ENCODE measurements at places on chromosomes 4 and X.

DNA sequence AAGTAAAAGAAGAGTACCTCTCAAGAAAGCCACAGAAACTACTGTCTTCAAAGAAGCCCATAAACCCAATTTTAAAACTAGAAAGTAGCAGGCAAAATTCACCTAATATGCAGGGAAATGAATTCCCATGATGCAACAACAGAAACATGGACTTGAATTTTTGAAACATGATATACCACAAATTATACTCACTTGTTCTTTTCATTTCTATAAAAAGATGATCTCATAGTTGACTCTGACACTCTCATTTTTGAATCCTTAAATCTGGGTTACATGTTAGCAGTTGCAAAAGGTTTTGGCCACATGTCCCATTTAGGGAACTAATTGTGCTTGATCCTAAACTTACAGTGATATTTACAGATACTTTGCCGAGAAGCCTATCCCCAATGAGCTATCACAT lies 1130.8 kb downstream of the FAT4 start:
- DNase-seq: no peak

GRCh38 chr4:148266921-148267320 lies 175.3 kb downstream of the NR3C2 start:
- DNase-seq: no peak

GRCh38 chr4:122221322-122221721 lies 69.2 kb downstream of the BLTP1 start:
- DNase-seq: no peak

GRCh38 chr4:180635281-180635680 lies 1607.9 kb upstream of the TENM3 start:
- no peak for DNase-seq

- DNase-seq: no peak
Measured at GRCh38 chr4:175916626-175917351, 104.7 kb upstream of the GPM6A start.

DNA sequence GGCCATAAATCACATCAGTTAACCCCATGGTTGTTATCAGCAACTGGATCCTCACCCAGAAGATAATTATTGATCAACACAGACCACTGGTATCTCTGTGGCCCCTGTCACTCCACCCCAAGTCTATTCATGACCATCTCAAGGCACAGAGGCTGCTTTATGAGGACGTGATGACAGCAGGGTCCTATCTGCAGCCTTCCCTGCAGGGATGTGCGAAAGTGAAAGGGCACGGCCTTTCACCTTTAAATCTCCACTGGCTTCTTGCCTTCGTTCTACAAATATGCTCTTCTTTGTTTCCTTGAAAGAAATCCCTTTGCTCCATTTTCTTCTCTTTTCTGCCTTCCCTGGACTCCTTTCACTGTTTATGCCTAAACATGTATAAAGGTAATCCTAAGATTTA lies 170.6 kb upstream of the EDNRA start:
- no peak for DNase-seq

DNA sequence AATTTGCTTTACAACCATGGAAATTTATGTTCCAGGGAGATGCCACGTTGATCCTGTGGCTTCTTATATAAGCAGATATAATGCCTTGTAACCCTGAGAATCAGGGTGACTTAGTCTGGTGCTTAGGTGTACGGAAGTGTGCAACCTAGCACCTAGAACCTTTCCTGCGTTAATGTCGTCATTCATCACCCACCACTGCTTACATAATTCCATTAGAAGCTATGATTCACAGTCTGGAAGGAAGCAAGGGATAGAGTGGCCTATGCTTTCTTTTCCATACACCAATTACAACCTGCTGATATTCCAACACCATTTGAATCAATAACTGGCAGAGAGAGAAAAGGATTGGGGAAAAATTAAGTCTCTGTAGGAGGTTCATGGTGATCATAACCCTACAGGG lies 17.3 kb upstream of the CXCL8 start:
- DNase-seq: no peak

DNA sequence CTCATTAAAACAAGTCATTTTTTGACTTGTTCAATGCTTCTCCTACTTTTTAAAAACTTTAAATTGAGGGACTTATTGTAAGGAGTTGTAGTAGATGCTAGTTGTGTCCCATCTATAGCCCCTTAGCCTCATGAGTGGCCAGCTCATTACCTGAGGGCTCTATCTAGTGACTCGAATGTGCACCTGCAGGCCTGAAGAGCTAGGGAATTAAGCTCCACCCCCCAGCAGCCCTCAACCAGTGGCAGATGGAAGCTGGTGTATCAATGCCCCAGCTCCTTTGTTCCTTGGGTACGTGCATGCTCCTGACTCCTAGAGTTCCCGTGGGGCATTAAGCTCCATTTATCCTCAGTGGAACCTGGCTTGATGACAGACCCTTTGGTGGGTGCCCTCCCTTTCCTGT lies 146.7 kb upstream of the FAM9B start:
- no peak for DNase-seq

DNA sequence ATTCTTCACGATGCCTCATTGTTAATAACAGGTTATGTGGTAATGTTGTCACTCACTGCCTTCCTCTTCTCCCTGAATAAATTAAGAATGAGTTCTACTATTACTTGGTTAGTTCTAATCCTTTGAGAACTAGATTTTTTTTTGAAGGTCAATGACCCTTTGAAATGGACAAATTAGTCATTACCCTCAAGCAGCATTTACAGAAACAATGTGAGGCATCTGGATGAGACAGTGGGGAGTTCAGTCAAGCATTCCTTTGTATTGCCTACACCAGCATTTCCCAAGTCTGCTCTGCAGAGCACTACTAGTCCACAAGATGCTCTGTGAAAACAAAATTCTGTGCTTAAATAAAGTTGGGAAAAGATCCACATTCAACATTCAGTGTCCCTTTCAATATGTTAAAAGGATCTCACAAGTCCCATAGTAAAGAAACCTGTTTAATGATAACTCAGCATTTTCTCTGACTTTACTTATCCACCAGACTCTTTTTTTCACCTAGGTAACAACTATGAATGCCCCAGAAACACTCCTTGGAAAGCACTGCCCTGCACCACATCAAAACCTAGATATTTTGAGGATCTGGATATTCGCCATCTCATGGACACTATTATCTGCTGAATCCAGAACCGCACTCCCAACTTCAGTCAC lies 60.6 kb downstream of the CHRDL1 start:
- DNase-seq: no peak

DNA sequence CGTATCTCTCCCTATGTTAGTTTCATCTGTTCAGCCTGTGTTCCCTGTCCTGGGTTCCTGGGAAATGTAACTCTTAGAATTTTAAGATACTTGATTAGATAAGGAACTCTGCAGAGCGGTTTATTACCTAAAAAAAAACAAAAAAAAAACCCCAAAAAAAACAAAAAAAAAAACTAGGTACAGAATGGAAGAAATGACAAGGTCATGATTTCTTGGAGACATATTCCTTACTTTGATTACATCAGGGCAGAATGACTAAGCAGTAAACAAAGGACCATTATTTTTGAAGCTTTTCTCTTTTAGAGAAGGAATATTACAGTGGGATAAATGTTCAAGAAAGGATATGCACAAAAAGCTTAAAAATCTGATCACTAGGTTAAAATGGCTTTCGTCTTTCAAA lies 171.8 kb downstream of the ARAP2 start:
- no peak for DNase-seq

DNA sequence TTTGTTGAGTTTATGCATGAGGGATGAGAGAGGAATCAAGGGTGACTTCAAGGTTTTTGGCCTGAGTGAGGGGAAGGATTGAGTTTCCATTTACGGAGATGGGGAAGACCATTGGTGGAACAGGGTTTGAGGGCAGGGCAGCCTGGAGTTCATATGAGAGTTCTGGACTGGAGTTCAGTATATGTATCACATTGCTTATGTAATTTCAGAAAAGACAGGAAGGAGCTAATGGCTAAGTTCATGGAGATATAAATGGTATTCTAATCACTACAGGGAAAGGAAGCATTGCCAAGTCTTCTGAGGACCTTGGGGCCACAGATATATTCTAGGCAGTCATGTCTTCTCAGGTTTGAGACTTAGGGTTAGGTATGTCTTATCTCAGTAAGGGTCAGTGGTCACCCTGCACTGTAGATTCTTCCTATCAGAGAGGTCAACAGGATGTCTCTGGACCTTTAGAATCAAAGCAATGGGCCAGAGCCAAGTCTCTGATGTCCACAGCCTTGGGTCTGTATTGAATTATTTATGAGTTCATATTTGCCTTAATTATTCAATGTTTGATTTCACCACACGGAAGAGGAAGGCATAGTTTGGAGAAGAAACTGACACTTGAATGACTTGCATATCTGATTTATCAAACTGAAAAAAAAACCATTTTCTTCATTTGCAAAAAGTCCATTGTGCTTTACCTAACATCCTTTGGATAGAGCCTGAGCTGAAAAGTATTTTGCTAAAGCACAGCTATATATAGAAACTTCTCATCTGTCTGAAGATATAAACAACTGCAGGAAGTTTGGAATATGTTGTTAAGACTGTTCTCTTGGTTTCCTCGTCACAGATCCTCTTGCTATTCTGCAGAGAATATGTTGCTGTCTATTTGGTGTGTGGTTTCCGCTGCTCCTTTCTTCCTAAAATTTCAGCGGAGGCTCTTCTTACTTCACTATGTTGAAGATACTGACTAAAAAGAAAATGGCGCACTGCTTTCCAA lies 139.5 kb downstream of the PDGFRA start:
- DNase-seq: no peak

GRCh38 chr4:114727461-114727860 lies 128.9 kb downstream of the UGT8 start:
- DNase-seq: no peak

DNA sequence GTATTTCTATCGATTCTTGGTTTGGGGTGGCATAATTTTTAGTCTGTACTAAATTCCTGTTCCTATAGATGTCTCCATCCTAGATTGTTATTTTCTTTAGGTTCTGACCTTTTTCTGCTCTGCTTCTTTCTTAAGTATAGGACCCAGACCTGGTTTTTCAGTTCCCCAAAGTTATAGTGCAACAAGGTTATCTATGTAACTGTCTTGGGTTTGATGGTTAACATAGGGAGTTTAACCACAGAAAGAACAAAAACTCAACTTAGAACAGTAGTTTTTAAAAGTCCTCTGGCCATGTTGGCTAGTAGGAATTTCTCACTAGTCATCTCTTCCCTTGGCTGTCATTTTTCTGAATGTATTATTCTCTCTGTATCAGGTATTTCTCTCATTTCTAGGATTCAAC lies 38.8 kb upstream of the MAD2L1 start:
- no peak for DNase-seq

DNA sequence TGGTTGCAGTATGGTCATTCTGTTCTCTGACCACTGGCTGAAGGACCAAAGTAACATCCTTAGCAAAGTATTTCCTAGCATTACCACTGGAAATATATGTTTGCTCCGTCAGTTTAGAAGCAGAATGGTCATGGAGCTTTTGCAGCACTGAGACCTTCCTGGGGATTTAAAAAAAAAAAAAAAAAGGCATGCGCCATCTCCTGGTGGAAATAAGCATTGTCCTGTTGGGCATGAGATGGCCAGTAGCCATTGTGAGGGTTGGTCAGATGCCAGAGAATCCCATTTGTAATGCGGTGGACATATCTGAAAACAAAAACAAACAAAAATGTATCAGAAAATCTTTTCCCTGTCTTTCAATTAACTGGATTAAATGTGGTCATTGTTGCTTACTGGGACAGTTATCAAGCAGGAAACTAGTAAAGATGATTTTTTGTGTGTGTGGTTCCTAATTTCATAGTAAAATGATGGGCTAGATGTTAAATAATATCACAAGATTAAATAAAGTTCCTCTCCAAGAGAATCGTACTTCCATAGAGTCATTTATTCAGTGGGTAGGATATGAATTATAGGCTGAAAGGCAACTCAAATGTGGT lies 139.6 kb downstream of the SOWAHB start:
- DNase-seq: no peak

- DNase-seq: no peak
Measured at GRCh38 chr4:77613267-77613666, 7.6 kb downstream of the CXCL13 start.

Data from Jurkat, Clone E6-1 (cell line).